Activated gamma-delta T cell (primary cell): ENCODE measurements at places on chromosomes 1 and 21.

DNA sequence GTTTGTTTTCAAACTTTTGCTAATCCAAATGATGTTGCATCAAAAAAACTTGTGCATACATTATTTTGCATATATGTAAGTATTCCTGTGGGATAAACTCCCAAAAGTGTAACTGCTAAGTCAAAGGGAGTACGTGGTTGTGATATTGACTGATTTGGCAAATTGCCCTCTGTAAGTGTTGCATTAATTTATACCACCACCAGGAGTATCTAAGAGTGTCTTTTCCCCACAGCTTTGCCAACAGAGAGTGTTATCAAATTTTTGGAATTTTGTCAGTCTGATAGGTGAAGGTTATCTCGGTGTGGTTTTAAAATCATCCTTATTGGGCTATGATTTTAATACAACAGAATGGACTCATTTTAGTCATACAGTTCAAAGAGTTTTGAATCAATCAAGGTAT is 30.1 kb upstream of the PARP1 start:
- no peak for DNase-seq

DNA sequence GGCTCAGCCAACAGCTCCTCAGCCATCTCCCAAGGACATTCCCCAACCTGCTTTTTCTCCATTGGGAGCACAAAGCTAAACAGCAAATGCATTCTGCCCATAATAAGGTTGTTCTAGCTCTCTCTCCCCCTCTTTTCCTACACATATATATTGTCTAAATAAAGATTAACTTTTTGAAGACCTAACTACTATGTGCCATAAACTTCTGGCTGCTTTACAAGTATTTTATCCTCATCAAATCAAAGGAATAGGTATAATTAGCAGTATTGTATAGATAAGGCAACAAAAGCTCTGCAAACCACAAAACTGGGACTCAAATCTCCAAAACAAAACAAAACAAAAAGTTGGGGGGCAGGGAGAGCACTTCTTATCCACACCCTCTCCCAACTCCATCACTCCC is 43.4 kb downstream of the TGFBR3 start:
- no peak for DNase-seq

GRCh38 chr1:52204696-52205095 is 62.8 kb downstream of the ZFYVE9 start:
- no peak for DNase-seq

GRCh38 chr1:9406111-9406510 is 113.4 kb downstream of the SPSB1 start:
- DNase-seq, result no peak

- no peak for DNase-seq
These were observed 82.7 kb upstream of the ZBTB18 start for GRCh38 chr1:243968413-243968812.

- DNase-seq, result no peak
These were observed 12.8 kb downstream of the GPN2 start for GRCh38 chr1:26877326-26877725.

DNA sequence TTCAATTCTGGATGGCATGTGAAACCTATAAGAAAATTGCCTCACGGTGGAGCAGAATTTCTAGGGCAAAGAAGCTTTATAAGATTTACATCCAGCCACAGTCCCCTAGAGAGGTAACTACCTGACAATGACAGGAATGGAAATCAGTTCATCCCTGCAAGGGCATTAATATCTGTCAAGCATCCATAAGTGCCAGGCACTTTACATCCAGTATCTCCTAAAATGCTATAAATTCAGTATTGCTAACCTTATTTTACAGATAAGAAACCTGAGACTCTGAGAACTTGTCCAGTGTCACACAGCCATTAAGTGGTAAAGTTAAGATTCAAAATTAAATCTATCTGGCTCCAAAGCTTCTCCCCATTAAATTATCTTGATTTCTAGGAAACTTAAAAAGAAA is 22.3 kb downstream of the RGS13 start:
- DNase-seq, result no peak

GRCh38 chr1:48846441-48846840 is 69.8 kb upstream of the BEND5 start:
- no peak for DNase-seq

- no peak for DNase-seq
These were observed 166.5 kb downstream of the SDCCAG8 start for GRCh38 chr1:243422362-243422761.

- no peak for DNase-seq
These were observed 1357.4 kb upstream of the ADGRL4 start for GRCh38 chr1:80363689-80364475.

GRCh38 chr1:229699613-229700267 is 73.7 kb downstream of the URB2 start:
- DNase-seq, result no peak

DNA sequence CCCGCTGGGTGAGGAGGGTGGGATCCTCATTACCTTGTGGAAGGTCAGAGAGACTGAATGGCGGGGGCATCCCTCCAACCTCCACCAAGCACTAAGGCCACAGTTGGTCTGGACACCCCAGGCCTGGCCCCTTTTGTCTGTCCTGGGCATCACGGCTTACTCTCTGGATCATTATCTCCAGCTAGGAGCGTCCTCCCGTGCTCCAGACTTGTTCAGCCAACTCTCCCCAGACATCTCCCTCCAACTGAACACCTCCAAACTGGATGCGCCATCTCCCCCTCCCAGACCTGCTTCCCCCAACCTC is 7.3 kb upstream of the GJB5 start:
- DNase-seq, result no peak

- DNase-seq, result no peak
These were observed 302.6 kb upstream of the GREM2 start for GRCh38 chr1:240914506-240914905.

DNA sequence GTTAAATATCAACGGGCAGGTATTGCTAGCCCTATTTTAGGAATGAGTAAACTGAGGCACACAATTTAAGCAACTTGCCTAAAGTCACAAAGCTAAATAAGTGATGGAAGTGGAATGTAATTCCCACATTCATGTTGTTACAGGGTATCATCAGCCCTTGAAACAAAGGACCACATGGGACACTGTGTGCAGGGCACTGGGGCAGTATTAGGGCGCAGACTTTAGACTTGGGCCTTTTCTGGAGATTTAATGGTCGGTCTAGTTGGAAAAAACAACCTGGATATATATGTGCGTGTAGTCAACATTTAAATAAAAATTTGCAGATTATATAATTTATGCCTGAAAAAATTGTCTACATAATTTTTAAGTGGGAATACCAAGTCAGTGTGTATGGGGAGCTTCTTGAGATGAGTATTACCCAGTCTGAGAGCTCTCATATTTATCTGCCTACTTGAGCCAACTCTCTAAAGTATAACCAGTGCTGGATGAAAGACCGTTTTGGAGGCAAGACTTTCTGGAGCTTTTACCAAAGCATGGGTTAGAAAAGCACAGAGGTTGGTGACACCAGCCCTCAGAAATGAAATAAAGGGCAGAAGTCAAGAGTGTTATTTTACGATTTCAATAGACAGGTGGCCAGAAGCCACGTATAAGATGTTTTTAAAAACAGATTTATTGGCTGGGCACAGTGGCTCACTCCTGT is 1.6 kb downstream of the KDM1A start:
- DNase-seq, result no peak

DNA sequence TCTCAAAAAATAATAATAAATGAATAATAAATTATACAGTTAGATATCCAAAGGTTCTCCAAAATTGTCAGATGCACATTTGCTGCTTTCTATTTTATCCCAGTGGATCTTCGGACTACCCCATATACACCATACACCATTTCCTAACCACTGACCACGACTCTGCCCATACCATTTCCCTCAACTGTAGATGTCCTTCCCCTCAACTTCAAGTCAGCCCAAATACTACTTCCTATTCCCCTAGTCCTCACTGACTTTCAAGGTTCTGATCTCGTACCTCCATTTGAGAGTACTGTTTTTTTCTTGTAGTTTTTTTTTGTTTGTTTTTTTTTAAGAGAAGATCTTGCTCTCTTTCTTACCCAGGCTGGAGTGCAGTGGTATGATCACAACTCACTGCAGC is 19.6 kb downstream of the EIF4G3 start:
- DNase-seq, result no peak

- DNase-seq, result no peak
These were observed 43.0 kb downstream of the NPHP4 start for GRCh38 chr1:5949085-5949760.

DNA sequence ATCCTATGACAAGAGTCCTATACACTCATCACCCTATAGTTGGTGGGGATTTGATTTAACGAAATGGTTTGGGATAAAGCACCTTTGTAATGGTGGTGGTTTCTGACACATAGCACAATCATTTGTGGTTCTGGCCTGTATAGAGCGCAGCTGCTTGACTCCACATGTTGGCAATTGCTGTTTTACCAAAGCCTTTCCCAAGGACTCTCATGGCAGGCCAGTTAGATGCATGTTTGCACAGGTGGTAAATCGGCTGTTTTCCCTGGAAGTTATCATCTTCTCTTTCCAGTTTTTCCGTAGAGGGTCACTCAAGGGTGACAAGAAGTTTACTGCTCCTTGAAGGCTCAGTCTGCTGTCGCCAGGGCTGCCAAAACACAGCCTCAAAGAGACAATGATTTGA is 17.1 kb upstream of the XPR1 start:
- DNase-seq, result no peak

DNA sequence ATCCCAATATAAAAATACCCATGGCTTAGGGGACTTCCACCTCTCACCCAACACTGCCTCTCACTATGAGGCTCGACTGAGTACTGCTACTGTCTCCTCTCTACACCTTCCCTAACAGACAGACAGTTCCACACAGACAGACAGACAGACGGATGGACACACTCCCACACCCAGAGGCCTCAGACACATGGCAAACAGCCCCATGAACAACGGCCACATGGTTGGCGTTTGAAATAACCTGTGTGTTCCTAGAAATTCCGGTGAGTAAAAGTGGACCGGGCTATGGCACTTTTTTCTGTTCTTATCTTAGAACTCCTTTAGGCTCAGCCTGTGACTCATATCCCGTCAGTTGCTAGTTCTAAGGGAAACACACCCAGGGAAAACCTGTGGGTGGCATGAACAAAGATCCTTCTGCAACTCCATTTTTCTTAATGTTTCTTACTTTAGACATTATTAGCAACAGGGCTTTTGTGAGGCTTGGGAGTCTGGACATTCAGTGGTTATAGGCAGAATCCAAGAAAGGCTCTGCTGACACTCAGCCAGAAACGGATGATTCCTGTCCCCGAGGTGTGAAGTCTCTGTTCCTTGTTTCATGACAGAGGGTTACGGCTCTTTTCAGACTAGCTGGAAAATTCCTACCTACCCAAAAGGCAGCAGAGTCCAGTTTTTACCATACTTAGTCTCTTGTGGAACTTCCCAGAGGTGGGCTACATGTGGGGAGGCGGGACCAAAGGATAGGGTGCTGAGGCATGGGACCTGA is 90.5 kb upstream of the TLR5 start:
- no peak for DNase-seq

DNA sequence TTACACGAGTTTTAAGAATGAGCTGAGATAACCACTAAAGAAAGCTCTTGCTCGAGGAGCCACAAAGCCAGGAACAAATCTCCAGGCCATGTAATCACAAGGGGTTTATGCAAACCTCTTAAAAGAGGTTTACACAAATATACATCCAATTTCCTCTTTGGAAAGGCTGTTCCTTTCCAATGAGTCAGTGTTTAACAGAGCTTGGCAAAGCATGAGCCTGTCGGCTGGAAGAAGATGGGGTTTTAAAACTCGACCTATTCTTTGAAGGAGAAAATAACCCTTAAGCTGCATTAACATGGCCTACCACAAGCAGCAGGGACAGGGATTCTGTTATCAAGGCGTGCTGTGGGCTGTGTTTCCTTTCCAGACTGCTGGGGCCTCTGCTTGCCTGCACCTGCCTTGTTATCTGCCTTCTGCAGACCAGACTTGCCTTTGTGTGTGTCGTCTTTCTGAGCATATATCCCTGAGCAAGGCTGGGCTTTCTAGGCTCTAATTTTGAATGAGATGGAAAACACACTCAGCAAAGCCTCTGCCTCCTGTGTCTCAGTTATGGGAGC is 40.6 kb upstream of the CYP2J2 start:
- DNase-seq, result no peak

GRCh38 chr1:246156847-246157246 is 350.2 kb downstream of the SMYD3 start:
- DNase-seq, result no peak

DNA sequence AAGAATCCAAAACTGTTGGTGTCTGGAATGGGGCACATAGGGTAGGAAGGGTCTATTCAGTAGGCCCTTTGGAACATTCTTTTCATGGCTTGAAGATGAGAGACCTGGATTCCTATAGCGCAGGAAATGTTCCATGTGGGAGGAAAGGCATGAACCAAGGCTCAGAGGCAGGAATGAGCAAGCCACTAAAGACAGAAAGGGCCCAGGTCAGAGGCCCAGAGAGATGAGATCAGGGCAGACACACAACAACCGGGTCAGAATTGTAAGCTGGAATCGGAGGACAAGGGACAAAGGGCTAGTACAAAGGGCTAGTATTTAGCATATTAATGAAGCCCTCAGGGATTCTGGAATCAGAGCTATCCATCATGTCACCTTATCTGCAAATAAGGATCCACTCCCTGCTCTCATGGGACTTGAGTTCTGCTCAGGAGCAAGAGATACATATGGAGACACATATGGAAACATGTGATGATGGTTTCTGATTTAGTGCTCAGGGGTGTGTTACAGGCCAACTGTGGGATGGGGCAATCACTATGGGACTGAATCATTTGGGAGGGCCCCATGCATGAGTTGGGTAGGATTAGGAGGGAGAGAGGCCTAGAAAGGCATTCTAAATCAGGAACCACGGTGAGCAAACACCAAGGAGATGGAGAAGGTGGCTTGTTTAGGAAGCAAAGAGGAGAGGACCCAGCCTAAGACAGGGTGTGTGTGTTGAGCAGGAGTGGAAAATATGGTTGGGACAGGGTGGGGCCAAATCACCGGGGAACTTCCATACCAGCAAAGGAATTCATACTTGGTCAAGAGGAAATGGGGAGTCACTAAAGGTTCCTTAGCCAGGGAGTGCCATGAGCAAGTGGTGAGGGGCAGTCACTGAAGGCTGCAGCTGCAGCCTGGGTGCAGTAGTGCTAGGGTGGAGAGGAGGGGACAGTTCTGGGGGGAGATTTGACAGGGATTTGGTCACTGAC is 8.6 kb downstream of the NECTIN4 start:
- no peak for DNase-seq

DNA sequence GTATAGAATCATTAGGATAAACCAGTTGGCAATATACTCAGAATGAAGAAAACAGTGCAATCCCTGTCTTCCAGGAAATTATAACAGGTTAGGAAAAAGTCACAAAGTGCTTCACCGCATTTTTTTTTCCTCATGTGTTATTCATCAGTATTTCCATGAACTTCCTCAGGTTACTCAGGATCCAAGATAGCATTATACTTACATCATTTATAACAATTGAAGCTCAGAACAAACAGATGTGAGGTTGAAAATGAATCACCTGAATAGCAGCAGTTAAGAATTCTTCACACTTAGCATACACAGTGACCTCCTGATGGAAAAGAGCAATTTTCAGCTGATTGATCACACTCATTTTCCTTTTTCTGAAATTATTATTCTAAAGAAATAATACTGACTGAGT is 1040.7 kb upstream of the B3GALT2 start:
- DNase-seq, result no peak

GRCh38 chr1:35449334-35450008 is 107.7 kb downstream of the KIAA0319L start:
- no peak for DNase-seq
